Hematopoietic multipotent progenitor cell treated with erythropoietin and hydrocortisone succinate and interleukin-3 and kit ligand, for 6 days (in vitro differentiated cells): ENCODE measurements at places on chromosomes 7 and 10.

GRCh38 chr10:32605787-32606186, 159.8 kb downstream of the CCDC7 start:
- no peak for DNase-seq

DNA sequence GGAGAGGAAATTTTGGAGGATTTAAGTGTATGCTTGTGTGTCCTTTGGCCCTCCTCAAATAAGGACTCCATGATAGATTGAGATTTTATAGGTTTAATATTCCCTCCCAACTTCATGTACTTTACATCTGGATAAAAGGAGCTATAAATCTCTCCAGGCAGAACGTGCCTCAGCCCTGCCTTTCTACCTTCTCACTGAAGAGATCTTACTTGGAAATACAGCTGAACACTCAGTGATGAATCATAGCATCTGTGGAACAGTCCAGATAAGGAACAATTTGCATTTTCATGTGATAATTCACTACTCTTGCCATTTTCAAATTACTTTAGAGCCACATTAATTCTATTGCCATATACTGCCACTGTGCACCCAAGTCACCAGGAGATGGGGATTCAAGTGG, 364.6 kb upstream of the PODXL start:
- no peak for DNase-seq

DNA sequence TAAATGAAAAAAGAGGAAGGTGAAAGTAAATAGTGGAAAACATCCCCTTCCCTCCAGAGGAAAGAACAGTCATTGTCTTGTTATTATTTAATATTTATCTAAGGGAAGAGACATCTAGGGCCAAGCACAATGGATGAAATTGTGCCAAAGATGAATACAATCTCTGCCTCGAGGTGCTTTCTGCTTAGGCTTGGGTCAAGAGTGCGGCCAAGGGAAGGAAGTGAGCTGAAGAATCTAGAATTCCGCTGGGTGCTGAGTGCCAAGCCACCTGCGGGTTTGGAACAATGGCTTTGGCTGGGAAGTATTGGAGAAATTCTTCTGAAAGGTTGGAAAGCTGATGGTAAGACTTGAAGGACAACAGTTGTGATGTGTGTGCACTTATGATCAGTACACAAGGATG, 531.3 kb upstream of the FZD8 start:
- no peak for DNase-seq

- no peak for DNase-seq
These were observed 163.1 kb upstream of the PLXNA4 start for GRCh38 chr7:132739271-132739955.

DNA sequence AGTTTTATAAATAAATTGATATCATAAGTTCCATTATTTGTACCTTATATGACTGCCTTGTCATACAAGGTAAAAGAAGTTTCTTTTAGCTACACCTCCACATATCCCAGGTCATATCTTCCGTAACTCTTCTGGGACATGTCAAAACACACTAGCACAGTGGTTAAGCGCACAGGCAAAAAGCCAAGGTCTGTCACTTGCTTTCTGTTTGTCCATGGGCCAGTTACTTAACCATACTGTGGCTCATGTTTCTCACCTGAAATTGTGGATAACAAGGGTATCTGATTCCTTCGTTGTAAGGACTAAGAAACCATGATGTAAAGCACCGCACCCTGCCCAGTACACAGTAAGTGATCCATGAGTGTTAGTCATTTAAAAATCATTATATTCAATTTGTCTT, 56.2 kb downstream of the SEMA3D start:
- no peak for DNase-seq

- DNase-seq, result no peak
These were observed 524.4 kb upstream of the FOXK1 start for GRCh38 chr7:4157651-4158050.

DNA sequence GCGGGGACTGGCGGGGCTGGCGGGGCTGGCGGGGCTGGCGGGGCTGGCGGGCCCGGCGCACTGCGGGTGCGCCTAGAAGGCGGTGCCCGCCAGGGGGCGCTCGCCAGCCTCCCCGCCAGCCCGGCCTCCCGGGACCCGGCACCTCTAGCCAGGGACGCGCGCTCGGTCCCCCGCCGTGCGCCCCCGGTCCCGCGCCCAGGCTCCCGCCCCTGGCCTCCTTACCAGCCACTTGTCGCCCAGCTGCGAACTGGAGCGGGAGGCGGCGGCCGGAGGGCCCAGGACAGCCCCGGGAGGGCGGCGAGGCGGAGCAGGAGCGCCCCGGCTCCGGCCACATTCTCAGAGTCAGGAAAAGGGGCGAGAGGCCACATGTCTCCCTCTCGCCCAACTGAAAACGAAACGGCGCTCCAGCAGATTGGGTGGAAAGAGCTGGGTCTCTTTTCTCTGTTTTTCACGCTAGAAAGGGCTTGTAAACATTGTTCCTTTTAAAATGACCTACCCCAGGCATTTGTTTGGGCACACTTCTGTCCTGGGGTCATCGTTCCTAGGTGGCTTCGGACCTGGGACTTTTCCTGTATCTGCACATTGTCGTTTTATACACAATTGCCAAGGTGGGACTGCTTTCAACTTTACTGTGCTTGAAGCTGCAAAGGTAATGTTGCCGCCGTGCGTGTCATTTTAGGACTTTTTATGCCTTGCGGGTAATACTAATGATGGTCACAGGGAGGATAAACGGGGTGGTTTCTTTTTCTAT, 378 bp upstream of the PRKCQ start:
- peak; percentile 85 for DNase-seq

GRCh38 chr7:116948934-116949333, 4.4 kb upstream of the ST7 start:
- no peak for DNase-seq
